ENCODE measurements at places on chromosomes 4 and X.

DNA sequence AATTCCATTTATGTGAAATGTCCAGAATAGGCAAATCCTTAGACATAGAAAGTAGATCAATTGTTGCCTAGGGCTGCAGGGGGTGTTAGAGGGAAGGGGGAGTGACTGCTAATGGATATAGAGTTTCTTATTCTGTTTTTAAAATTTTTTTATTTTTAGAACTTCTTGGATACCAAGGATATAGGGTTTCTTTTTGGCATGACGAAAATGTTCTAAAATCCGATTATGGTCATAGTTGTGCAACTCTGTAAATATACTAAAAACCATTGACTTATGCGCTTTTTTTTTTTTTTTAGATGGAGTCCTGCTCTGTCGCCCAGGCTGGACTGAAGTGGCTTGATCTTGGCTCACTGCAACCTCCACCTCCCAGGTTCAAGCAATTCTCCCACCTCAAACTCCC is 125.2 kb upstream of the USP9X start:
- no peak for DNase-seq

DNA sequence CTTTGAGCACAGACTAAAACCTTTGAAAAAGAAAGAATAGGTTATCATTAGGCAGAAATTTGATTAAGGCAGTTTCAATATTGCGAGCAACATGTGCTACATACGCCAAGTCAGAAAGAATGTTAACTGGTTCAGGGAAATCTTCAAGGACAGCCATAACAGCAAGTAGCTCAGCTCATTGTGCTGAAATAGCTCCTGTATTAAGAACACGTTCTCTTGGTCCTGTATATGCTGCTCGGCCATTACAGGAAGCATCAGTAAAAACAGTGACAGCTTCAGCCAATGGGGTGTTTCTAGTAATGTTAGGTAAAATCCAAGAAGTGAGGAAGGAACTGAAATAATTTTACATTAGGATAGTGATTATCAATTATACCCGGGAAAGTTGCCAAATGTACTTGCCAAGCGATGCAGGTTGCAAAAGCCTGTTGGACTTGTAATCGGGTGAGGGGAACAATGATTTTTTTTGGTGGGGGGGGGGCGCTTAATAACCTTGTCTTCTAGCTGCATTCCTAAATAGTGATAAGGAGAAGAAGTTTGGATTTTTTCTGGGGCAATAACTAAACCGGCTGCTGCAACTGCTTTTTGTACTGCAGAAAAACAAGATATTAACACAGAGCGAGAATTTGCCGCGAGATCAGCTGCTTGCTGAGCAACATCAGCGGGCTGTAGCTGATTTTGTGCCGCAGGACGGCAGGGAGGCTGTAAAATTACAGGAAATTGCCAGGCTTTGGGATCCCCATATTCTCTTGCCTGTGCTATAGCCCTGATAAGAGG is 49.4 kb upstream of the RASSF6 start:
- DNase-seq = peak; percentile 18

GRCh38 chrX:57104406-57104805 is 16.9 kb downstream of the SPIN2B start:
- no peak for DNase-seq

- DNase-seq = no peak
Observed at GRCh38 chr4:1293991-1294390, 4.3 kb downstream of the MAEA start.

- DNase-seq = no peak
Observed at GRCh38 chr4:54941994-54942552, 183.3 kb downstream of the KDR start.

DNA sequence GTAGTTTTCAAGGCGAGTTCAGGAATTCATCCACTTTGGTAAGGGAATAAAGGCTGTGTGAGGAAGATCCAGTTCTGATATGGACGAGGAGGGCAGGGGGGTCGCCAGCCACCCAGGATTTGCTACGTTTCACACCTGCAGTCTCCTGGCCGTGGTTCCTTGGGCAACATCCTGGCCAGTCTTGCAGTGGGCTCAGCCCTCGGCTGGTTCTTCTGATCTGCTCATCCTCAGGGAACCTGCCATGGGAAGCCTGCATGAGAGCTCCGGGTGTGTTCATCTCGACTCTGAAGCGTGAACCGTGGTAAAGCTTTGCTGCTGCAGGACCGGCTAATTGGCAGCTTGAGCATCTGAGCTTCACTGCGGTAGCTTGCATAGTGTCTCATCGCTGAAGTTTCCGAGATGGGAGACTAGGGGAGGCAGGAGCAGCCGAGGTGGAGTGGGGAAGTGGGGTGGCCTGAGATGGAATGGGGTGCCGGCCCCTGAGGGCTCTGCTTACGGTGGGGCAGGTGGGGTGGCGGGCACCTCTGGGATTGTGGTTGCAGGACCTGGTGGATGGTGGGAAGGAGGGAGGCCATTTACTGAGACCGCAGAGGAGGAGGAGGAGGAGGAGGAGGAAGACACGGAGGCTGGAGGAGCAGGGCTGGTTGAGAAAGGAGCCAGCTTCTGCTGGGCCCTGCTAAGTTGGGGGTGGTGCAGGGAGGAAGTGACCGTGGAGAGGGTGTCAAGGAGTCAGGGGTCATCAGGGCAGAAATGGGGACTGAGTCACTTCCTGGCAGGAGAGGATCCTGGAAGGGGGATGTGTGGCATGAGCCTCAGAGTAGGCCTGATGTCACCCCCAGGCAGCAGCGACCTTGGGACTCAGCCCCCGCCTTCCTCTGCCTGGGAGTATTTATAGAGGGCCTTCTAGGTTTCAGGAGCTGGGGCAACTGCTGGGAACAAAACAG is 213.1 kb upstream of the PSAPL1 start:
- DNase-seq = peak; percentile 94

- DNase-seq = peak; percentile 94
Observed at GRCh38 chrX:23782863-23783588, at the start of gene SAT1. Gene SAT1, plus strand, starts transcription at chrX:23783173. Its CDS starts 179 bp downstream, at chrX:23783352.

DNA sequence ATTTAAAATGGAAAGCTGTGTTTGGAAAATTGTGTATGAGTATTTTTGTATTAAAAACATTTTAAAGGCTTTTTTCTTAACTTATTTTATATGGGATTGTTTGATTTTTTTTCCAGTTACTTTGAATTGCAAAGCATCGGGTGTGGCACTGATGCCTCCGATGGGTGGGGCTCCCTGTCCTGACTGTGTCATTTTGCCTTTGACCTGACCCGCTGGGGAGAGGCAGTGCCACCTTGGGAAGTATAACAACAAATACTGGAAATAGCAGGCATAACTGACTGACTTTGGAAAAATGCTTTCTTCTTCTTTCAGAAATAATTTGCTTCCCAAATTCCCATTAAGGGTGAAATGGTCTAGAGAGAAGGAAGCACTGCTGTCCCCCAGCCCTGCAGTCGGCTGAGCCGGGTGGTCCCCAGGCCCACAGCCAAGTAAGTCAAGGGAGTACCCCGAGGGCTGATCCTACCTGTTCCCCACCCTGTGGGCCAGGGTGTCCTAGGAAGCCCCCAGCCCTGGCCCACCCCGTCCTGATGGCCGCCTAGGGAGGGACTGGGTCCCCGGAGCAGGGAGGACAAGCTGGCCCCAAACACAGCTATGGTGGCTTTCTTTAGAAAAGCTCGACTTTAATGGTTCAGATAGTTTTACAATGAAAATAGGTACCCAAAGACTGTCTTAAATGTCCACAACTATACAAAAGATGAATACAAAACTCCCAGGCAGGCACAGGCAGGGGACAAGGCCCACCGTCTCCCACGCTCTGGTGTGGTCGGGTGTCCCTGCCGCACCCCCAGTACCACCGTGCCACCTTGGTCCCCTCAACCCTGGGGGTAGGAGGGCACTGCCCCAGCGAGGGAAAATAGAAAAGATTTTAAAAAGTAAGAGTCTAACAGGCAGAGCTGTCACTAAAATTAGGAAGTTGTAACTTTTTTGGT is 26.4 kb downstream of the NELFA start:
- no peak for DNase-seq

DNA sequence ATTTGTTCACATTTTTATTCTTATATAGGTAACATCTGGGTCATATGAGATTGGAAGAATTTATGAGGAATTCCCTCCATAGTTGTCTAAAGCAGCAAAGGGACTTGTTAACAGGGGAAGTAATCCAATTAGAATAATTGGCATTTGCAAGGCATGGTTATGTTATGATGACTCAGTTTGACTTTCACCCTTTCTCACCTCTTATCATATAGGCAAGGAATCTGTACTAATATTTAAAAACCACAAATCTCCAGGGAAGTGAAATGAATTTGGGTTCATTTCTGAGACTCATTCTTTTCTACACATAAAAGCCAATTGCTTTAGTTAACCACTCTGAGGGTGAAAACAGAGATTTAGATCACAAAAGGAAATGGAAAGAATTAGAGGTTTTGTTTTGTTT is 281.5 kb upstream of the DKK2 start:
- DNase-seq = peak; percentile 37

- DNase-seq = no peak
Observed at GRCh38 chr4:78018271-78019049, 38.7 kb upstream of the FRAS1 start.

DNA sequence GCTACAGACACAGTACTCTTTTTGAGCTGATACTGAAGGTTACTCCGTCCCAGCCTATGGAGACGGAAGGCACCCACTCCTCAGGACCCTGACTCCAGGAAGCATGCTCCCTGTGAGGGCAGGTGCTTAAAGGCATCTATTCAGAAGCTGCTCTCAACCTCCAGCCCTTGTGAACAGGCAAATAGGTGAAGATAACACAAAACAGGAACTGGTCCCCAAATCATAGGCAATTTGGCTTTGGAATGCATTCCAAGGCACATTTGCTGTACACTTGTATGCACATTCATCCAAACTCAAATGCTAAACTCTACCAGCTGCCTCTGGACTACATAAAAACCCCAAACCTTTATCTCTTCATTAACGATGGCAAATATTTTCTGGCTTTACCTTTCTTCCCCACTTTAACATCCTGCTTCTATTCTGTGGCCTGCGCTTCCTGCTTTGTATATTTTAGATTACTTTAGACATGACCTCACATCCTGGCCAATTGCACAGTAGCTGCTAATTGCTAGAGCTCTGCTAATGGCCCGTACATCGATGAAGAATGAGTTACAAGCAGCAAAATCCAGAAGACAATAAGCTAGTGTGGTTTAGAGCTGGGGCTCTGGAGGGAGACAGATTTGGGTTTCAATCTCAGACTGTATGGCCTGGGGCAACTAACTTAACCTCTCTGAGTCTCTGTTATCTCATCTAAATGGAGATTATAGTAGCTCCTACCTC is 3.2 kb downstream of the SEL1L3 start:
- DNase-seq = peak; percentile 58

- no peak for DNase-seq
Observed at GRCh38 chr4:145839151-145839550, 99.5 kb downstream of the ZNF827 start.

DNA sequence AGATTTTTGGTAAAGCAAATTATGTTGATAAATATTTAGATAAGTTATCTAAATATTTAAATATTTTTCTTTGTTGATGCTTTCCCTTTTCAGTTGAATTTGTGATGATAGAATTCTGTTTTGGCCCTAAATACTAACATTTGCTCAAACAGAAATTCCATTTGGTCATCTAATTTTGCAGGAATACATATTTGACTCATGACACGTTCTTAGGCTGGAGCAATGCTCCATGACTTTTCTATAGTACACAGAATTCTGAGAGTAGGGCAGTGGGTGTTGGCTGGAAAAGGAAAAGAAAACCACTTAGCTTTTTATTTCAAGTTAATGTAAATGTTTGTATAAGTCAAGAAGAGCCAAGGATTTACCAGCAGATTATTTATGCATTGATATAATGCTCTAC is 58.6 kb upstream of the GK2 start:
- no peak for DNase-seq

- peak; percentile 82 for DNase-seq
Observed at GRCh38 chr4:26206339-26206738, 114.5 kb upstream of the RBPJ start.

GRCh38 chr4:35771571-35771970 is 472.7 kb downstream of the ARAP2 start:
- DNase-seq = no peak

- DNase-seq = no peak
Observed at GRCh38 chrX:81278616-81279015, 76.7 kb downstream of the SH3BGRL start.

- DNase-seq = peak; percentile 2
Observed at GRCh38 chr4:27666943-27667342, 806.3 kb downstream of the STIM2 start.

DNA sequence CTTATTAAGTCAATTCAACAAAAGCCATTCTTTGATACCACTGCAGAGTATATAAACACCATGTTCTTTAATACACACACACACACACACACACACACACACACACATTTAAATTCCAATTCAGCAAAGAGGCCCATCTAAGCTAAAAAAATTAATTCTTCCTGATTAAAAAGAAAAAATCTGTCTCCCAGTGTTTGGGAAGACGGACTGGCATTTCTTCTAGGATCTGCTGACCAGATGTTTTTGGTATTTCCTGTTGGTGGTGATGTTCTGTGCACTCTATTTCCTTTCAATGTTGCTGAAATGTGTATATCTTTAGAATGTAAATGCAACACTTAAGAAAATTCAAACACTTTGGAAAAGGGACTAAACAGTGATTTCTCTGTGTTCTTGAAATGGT is 243.8 kb downstream of the THOC2 start:
- DNase-seq = peak; percentile 60

- DNase-seq = no peak
Observed at GRCh38 chr4:76874176-76874575, 23.8 kb downstream of the SOWAHB start.

DNA sequence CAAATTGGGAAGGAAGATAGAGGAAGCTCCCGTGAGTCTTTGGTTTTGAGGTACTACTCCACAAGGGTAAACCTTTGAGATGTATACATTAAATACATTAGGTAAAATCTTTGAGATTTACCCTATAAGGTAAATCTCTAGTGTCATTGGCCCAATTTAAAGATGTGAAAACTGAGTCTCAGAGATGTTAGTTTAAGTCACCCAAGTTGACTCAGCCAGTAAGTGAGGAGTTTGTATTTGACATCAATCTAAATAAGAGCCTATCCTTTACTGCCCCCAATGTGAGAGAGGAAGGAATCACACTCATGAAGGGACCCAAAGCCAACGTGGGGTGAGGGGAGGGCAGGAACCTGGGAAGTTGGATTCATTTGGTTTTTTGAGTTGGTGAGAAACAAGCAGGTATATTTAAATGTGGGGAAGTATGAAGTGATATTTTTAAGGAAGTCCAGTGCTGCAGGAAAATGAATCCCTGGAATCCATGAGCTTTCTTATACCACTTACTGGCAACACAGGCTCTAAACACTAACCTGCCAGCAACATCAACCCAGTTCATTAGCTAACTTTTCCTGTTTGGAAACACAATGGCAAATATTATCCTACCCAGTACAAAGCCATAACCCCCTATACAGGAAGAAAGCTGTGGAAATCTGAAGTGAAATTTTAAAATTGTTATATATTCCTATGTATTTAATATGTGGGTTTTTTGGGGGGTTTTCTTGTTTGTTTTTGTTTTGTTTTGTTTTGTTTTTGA is 55.3 kb downstream of the PALLD start:
- DNase-seq = peak; percentile 26

Data from EH (cell line).